ENCODE measurements at places on chromosomes 7 and 10.

- no peak for DNase-seq
Measured at GRCh38 chr10:22683140-22683389, 31.3 kb downstream of the PIP4K2A start.

- DNase-seq = no peak
Measured at GRCh38 chr10:33160151-33160550, 174.3 kb downstream of the NRP1 start.

- no peak for DNase-seq
Measured at GRCh38 chr10:75540981-75541380, 109.6 kb downstream of the LRMDA start.

GRCh38 chr7:1263391-1263951 lies 30.8 kb downstream of the UNCX start:
- no peak for DNase-seq

DNA sequence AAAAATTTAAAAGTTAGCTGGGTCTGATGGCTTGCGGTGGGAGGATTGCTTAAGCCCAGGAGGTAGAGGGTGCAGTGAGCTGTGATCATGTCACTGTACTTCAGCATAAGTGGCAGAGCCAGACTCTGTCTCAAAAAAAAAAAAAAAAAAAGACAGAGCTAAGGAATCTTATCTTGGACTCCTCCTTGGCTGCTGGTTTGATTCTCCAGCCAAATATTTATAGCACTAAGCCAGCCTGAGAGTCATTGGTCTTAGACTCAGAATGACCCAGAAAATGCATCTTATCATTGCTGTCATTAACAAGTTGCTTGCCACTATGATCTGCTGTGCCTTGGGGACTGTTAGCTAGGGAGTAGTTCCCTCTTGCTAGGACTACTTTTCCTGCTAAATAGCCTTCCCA lies 164.7 kb downstream of the GNAT3 start:
- DNase-seq = no peak

DNA sequence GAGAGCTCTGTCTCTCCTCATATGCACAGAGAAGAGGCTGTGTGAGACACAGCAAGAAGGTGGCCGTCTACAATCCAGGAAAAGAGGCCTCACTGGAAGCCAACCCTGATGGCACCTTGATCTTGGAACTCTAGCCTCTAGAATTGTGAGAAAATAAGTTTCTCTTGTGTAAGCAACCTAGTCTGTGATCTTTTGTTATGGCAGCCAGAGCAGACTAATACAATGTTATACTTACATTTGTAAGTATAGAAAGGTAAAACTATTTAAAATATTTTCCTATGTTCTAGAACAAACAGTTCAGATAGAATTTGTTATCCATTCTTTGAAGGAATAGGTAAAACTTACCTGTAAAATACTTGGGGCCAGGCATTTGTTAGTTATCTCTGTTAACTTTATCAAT lies 53.3 kb downstream of the LRMDA start:
- no peak for DNase-seq

Measured in effector memory CD4-positive, alpha-beta T cell (primary cell).